ENCODE measurements at places on chromosomes 2 and 18.

DNA sequence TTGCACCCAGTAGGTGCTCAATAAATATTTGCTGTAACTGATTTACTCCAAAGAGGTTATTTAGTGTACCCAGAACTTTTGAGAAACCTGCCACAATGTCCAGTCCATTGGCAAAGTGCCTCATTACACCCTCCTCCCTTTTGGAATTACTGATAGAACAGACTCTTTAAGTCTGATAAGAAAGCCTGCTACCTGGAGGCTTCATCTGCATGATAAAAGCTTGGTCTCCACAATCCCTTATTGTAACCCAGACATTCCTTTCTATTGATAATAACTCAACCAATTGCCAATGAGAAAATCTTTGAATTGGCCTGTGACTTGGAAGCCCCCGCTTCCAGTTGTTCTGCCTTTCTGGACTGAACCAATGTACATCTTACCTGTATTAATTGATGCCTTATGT, 281.2 kb upstream of the FBXO11 start:
- no peak for DNase-seq

DNA sequence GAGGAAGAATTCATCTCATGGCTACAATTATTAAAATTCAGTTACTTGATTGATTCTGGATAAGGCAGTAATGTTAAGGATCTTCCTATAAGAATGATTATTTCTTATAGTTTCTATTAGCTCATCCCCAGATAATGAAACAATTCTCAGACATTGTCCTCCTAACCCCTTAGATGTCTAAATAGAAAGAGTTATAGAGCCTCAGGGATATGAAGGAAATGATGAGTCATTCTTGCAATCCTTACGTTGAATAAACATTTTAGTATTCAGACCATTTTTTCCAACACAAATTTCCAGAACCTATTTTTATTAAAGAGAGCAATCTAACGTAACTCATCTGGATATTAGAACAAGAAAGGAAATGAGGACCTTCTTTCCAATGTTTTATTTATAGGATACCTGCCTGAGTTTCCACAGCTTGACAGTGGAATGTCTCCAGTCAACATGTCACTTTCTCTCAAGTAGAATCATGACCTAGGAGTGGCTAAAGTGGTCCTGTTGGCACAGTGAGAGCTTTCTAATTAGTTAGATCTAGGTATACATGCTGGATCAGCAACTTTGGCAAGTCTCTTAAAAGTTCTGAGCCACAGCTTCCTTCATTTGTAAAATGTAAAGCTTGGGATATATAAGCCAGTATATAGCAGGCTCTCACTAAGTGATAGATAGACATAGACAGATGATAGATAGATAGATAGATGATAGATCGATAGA, 88.0 kb upstream of the RAB27B start:
- peak; percentile 84 for DNase-seq

- DNase-seq, result no peak
Measured at GRCh38 chr18:22739061-22739642, 194.0 kb upstream of the RBBP8 start.

DNA sequence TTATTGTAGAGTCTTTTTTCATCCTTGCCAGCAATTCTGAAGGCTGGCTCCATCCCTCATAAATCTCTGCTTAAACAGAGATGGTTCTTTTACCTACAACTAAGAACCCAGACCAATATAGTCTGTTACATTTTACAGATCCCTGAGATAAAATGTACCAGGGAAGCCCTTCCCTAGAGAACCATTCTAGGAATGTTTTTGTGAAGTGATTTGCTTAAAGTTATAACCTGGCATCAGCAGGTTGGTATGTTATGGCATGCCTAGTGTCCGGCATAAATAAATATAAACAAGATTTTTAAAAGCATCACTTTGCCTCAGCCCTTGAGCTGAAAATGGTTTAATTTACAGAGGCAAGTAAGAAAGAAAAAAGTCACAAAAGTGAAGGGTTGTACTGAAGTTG, 18.5 kb upstream of the NPAS2 start:
- DNase-seq, result no peak

DNA sequence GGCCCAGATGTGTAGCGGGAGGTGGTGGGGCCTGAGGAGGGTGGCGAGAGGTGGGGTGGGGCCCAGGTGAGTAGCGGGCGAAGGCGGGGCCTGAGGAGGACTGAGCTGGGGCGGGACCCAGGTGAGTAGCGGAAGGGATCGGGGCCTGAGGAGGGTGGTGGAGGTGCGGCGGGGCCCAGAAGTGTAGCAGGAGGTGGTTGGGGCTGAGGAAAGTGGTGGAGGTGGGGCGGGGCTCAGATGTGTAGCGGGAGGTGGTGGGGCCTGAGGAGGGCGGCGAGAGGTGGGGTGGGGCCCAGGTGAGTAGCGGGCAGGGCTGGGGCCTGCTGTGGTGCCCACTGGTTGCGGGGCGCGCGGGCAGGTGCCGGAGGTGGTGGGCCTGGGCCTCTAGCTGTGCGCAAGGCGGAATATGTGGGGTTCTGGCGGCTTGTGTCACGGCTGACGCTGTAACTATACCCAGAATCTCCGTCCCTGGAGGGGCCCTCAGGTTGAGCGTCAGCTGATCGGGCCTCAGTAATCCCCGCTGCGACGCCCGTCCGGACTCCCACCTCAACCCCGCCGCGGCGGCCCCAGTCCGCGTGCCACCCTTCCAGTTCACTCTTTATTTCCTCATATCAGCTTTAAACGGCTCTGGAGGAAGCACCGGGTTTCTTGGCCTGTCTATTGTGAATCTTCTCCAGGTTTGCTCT, 866 bp upstream of the SF3B6 start:
- peak; percentile 32 for DNase-seq

DNA sequence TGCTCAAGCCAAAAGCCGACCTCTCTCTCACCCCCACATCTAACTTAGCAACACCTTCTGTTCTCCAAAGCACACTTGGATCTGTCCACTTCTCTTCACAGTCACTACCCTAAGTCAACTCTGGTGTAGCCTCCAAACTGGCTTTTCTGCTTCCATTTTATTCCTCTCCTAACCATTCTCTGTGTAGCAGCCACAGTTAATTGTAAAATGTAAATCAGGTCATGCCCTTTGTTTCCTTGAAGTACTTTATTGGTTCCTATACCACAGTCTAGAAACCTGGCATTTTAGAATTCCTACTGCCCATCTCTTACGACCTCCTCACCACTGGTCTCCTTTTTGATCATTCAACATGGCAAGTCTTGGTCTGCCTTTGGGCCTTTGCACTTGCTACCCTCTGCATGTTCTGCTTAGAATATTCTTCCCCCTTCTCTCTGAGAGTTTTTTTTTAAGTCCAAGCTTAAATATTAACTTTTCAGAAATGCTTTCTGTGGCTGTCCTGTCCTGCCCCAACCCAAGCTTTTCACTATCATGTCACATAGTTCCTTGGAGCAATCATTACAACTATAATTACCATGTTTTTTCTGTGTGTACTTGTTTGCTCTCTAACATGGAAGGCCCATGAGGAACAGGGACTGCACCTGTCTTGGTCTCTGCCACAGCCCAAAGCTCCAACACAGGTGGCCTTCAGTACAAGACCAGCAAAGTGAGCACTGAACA, 42.9 kb downstream of the PLA2R1 start:
- no peak for DNase-seq

GRCh38 chr2:205482399-205483081, 199.8 kb upstream of the NRP2 start:
- no peak for DNase-seq

DNA sequence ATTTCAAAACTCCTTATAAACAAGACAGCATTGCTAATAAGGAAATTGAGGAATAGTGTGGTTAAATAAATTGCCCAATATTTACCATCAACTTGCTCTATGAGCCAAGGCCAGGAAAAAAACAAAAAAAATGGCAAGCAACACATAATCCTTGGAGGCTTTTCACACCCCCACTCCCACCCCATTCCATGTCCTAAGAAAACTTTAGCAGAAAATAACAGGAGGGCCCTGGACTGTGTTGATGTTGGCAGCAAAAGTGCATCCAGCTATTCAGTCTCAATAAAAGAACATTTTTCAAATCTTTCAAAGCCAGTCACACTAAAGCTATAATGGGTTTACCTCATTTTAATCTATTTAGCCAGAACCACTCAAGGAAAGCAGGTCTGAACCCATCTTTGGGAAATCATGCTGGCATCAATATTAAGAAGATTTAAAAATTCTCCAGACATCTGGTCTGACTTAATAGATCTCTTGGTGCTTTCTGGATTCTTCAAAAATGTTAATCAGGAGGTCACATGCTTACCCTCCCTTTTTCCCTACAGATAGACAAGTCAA, 34.6 kb upstream of the STK17B start:
- no peak for DNase-seq

DNA sequence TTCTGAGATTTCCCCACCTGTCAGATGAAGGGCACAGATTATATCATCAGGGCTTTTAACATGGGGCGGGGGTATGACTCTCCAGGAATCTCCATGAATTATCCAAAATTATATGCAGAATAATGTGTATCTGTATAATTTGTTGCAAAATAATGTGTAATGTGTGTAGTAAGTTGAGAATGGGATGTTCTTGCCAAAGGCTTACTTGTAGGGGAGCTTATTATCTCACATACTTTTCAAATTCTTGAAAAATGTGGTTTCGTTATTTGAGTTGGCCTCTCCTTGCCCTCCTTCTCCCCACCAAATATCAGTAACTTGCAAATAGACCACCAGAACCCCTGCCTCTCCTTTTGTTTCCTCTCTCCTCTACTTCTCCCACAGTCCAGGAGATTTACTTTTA, 35.6 kb downstream of the UBR3 start:
- no peak for DNase-seq

- DNase-seq, result no peak
Measured at GRCh38 chr2:204914708-204915107, 369.4 kb downstream of the PARD3B start.

GRCh38 chr2:120825370-120826259, 89.9 kb downstream of the GLI2 start:
- DNase-seq, result peak; percentile 17

DNA sequence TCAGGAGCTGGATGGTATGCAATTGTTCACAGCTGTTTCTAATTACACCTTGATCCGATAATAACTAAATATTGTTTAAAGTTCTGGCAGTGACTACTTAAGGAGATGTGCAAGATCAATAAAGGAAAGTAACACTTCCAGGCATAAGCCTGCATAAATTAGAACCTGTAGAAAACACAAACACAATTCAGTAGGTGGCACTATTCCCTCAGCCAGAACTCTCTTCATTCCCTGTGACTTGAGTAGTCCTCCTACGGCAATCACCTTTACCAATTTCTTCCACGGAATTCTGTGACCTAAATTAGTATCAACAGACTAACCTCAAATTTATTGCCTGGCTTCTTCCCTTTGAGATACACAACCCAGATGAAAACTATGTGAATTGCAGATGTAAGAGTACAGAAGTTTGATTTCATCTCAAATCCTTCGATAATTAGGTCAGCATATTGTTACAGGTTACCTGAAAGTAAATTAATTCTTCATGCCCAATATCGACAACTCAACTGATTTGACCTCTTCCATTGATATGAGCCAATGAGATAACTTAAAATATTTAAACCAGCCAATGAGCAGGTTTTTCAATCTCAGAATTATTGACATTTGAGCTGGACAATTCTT, 137.8 kb downstream of the PID1 start:
- peak; percentile 62 for DNase-seq

DNA sequence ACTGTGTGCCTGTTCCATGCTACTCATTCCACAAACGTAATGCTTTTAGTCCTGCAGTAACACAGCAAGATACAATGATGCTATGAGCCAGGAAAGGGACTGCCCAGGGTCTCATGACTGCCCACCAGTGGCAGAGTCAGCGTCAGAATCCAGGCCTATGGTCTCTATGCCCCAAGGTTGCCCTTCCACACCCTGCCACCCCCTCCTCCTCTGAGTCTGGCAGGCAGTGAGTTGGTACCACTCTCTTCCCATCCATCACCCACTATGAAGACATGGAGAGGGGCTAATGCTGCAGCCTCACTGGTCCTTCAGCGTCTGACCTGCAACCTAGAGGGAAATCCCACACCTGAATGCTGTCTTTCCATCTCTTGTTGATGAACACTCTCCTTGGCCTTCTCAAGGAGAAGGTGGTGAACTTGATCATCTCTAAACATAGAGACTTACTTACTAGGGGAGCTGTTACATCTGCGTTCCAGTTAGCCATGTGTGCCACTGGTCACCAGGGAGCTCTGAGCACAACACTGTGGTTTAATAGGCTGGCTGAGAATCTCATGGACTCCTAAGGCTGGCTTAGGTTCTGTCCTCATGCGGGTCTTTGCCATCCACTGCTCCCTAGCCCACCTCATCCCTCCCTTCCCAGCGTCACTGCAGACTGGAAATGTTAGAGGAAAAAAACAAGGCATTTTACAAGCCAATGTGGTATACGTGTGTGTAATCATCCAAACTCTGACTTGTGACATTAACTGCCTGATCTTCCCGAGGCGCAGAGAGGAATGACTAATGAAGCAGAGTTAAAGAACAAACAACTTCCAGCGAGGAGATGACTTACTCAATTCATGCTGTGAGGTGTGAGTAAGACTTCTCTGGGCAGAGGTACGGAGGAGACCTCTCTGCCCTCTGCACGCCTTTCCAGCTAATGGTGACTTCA, 28.8 kb downstream of the STEAP3 start:
- DNase-seq, result peak; percentile 98

DNA sequence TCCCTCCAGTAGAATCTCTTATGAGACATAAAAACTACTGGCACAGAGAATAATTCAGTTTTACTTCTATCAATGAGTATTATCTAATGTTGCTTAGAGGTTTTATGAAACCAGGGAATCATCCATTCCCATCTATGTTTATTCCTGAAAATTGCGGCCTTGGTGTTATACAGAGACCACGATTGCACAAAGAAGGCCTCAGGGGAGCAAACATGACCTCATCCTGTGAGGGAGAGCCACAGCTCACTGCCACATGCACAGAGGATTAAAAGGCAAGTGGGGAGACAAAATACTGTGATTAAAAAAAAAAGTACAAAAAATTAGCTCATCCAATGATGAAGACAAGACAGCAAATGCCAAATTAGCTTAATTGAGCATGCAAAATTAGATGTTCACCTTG, 111.8 kb upstream of the SLC35G4 start:
- peak; percentile 81 for DNase-seq

GRCh38 chr2:216607277-216607560, 26.0 kb upstream of the IGFBP2 start:
- DNase-seq, result no peak

- peak; percentile 82 for DNase-seq
Measured at GRCh38 chr2:149017116-149017985, 21.1 kb upstream of the LYPD6B start.

DNA sequence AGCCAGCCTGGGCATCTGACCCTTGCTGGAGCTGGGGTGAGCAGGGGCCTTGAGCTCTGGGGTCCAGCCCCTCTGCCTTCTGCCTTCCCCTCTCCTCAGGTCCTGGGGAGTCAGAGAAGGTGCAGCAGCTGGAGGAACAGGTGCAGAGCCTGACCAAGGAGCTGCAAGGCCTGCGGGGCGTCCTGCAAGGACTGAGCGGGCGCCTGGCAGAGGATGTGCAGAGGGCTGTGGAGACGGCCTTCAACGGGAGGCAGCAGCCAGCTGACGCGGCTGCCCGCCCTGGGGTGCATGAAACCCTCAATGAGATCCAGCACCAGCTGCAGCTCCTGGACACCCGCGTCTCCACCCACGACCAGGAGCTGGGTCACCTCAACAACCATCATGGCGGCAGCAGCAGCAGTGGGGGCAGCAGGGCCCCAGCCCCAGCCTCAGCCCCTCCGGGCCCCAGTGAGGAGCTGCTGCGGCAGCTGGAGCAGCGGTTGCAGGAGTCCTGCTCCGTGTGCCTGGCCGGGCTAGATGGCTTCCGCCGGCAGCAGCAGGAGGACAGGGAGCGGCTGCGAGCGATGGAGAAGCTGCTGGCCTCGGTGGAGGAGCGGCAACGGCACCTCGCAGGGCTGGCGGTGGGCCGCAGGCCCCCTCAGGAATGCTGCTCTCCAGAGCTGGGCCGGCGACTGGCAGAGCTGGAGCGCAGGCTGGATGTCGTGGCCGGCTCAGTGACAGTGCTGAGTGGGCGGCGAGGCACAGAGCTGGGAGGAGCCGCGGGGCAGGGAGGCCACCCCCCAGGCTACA, 3.8 kb downstream of the EMILIN1 start:
- DNase-seq, result no peak
